Spleen (tissue), 13 donors: ENCODE measurements at places on chromosomes 16 and 17.
A peak's percentile ranks its signal among the peaks of the same experiment; 100 is the strongest.

DNA sequence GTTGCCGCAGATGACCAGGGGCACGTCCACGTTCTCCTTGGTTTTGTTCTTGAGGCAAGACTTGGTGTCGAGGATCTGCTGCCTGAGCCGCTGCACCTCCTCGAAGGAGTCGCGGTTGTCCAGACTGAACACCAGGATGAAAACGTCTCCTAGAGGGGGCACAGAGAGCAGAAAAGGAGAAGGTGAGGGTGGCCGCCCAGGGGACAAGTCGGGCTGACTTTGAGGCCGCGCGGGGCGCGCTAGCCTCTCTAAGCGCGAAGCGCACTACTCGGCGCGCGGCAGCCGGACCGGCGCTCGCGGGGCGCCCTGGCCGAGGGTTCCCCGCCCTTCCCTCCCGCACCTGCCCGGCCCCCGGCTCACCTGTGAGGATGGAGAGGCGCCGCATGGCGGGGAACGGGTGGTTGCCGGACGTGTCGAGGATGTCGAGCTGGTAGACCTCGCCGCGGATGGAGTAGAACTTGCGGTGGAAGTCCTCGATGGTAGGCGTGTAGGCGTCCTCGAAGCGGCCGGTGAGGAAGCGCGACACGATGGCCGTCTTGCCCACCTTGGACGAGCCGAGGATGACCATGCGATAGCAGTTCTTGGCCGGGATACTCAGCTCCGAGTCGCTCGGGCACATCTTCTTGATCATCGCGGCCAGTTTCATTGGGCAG, 533 bp downstream of the RASD1 start:
- peak; percentile 84 for DNase-seq

DNA sequence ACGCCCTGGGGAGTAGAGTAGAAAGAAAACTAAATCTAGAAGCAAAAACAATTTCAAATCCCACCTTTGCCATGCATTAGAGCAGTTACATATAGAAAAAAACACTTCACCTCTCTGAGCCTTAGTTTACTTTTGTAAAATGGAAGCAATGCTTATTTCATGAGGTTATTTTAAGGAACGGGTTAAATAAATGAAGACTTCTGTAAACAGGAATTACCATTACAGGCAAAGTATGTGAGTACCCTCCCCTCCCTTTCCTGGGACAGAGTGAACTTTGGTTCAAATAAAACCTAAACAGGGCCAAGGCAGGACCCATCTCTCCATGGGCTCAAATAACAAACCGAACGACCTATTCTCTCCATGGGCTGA, 4.5 kb upstream of the KRT15 start:
- DNase-seq = no peak

DNA sequence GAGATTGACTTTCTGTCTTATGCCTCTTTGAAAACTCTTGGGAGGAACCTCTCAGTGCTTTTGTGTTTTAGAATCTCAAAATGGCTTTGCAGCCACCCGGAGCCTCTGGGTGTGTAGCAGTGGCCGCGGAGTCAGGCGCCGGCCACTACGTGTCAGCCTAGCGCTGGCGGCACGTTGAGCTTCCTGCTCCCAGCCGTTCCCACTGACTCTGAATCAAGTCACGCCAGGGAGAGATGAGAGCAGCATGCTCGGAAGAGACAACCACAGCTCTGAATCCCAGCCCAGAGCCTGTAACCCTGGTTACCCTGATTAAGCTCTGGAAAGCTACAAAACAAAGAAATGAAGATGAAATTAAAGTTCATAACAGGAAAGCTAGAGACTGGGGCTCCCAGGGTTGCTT, 97.4 kb upstream of the CACNG5 start:
- no peak for DNase-seq

- no peak for DNase-seq
These were observed 20.4 kb upstream of the YPEL2 start for GRCh38 chr17:59311051-59311468.

- DNase-seq = no peak
These were observed 44.6 kb downstream of the STX8 start for GRCh38 chr17:9531034-9531433.

GRCh38 chr17:19978209-19978802, 678 bp upstream of the AKAP10 start:
- DNase-seq = peak; percentile 84

DNA sequence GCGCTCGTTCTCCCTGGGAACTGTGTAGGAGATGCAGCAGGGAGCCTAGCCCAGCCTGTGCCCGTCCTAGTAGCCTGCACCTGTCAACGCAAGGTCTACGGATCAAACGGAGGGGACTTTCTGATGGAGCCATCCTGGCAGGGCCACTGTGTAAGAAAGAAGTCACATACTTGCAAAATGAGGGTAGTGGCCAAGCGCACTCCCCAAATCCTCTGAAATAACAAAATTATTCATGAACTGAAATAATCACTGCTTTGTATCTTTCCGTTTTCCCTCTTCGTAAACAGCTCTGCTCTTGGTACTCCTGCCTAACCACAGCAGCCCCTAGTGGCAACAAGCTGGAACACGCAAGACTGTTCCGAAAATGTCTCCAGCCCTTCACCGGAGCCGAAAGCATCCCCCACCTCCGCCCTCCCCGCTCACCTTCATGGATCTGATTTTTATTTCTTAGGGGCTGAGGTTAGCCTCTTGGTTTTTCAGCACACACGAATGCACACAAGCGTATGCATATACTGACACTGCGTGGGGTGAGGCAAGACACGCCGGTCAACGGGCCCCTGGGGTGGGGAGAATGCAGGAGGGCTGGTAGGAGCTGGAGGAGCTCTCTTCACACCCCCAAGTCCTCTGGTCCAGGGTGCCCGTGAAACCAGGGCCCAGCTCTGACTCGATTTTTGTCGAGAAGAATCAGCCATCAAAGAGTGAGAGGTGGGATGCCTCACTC, 100.8 kb downstream of the ABCC12 start:
- no peak for DNase-seq

- DNase-seq = no peak
These were observed 7.5 kb downstream of the SRSF1 start for GRCh38 chr17:57999496-58000017.

GRCh38 chr16:86844695-86845094, 266.3 kb downstream of the FOXL1 start:
- peak; percentile 51 for DNase-seq

GRCh38 chr16:72203401-72203800, 31.4 kb upstream of the PMFBP1 start:
- no peak for DNase-seq

- peak; percentile 44 for DNase-seq
These were observed 58.1 kb upstream of the CBFA2T3 start for GRCh38 chr16:89034971-89035668.

GRCh38 chr16:53132406-53132805, 77.6 kb downstream of the CHD9 start:
- no peak for DNase-seq

GRCh38 chr16:9054460-9054859, 37.0 kb upstream of the HAPSTR1 start:
- DNase-seq = no peak

DNA sequence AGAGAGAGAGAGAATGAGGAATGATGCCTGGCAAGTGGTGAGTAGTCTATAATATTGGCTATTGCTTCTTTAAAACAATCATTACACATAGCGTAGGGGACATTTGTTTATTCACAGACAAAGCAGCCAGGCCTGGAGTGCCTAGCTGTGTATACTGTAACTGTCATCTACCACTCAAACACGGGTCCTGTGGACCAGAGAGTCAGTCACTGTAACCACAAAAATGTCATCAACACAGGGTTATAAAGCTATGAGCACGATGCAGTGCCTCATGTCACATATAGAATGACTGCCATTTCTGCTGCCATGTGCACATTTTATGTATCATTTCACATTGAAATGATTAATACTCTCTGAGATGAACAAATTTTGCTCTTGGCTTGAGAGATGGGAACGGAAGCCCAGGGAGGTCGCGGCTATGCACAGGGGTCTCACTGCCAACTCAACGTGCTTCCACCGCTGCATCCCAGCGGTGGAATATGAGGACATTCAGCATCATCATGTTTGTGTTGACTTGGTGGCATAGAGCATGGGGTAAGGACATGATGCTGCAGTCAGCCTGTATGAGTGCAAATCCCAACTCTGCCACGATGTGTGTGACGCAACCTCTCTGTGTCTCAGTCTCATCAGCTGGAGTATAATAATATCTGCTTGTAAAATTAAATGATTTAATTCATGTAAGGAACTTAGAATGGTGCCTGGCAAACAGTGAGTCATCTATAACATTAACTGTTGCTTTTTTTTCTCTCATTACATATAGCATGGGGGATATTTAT, 3.3 kb downstream of the MT1H start:
- no peak for DNase-seq

- DNase-seq = no peak
These were observed 22.4 kb upstream of the SCNN1B start for GRCh38 chr16:23279721-23280153.
